ENCODE measurements at places on chromosomes 3 and 15.

DNA sequence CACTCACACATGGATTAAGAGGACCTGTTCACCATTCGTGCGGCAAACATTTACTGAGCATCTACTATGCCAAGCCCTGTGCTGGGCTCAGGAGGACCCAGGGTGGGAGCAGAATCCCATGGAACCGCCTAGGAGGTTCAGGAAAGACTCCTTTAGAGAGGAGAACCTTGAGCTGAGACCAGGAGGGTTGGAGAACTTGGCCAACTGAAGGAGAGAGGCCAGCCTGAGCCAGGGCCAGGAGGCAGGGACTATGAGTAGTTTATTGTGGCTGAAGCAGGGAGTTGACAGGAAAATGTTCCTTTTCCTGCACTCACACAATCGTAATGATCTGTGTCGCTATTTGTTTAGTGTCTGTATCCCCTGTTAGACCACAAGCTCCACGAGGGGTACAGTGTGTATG, 71.3 kb downstream of the SLC30A4 start:
- DNase-seq = no peak

DNA sequence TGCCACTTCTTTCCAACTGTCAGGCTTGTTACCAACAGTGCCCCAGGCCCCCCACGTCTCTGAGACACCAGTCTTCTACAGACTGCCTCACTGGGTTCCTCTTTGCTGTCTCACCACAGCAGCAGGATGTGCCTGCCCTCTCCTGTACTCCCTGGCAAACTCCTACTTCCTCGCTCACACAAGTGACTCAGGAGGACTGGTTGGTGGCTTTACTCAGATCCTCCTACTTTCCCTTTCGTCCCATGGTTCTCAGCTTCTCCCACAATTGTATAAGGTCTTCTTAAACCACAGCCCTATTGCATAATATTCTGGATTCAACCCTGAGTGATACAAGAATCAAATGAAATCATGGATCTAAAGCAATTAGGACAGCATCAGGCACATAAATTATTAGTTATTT, 246.6 kb upstream of the PROK2 start:
- DNase-seq = no peak

- no peak for DNase-seq
These were observed 73.1 kb upstream of the SPATA12 start for GRCh38 chr3:56987238-56987895.

- DNase-seq = no peak
These were observed 56.7 kb downstream of the PLS1 start for GRCh38 chr3:142652826-142653292.

GRCh38 chr3:49792371-49793150, 6.2 kb upstream of the IP6K1 start:
- DNase-seq = no peak

DNA sequence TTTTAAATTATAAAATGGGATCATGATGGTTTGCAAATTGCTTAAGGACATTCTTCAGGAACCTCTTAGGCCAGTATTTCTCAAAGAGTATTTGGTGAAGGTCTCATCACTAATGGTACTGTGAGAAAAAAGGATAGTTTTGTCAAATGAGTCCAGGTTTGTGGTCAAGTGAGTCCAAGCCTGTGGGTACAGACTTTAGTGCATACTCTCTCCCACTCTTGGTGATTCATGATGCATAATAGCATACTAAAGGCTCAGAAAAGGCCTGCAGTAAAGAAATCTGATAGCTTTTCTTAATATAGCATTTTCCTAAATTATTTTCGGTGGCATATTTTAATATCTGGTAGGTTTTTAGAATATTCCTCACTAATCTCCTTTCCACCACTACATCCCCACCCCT, 20.0 kb downstream of the BOC start:
- DNase-seq = no peak

DNA sequence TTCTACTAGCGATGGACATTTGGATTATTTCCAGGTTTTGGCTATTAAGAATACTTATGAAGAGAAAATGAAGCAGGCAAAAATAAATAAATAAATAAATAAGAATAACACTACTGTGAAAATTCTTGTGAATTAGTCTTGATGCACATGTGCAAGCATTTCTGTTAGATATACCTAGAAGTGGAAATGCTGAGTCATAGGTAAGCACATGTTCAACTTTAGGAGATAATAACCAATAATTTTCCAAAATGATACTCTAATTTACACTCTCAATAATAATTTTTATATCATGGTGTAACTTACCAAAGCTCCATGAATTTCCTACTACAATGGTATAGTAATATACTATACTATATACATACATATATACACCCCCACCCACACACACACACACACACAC, 23.4 kb downstream of the EMC4 start:
- DNase-seq = no peak
